ENCODE measurements at places on chromosomes 12 and 14. TPM values are rescaled to one million over a fixed set of nuclear protein-coding genes. Genes with fewer than 3 reads are reported as not detected.

GRCh38 chr12:51941011-51941581 lies 10.4 kb upstream of the ACVR1B start:
- no peak overlapping the region for H3K4me3 ChIP-seq
- no peak for DNase-seq
- no peaks in the 10 kb centered on the region for H3K36me3 ChIP-seq

- no peaks in the 10 kb centered on the region for H3K27me3 ChIP-seq
- DNase-seq, result no peak
- no peak overlapping the region for H3K27ac ChIP-seq
- peaks cover 45% of the 10 kb centered on the region for H3K4me1 ChIP-seq
Observed at GRCh38 chr14:59341858-59342477, 123.2 kb downstream of the GPR135 start.

KRT72 gene
- total RNA-seq, result not detected

GRCh38 chr14:99321236-99321925 lies 49.4 kb upstream of the BCL11B start:
- H3K4me3 ChIP-seq, result no peak overlapping the region
- peaks cover 64% of the 10 kb centered on the region for H3K27me3 ChIP-seq
- no peak overlapping the region for H3K27ac ChIP-seq
- no peak for DNase-seq
- peaks cover 9% of the 10 kb centered on the region for H3K4me1 ChIP-seq

- no peak for DNase-seq
- no peaks in the 10 kb centered on the region for H3K27me3 ChIP-seq
- H3K4me3 ChIP-seq, result no peak overlapping the region
- H3K36me3 ChIP-seq, result no peaks in the 10 kb centered on the region
- no peaks in the 10 kb centered on the region for H3K4me1 ChIP-seq
- no peak overlapping the region for H3K27ac ChIP-seq
Observed at GRCh38 chr12:63826006-63826585, 18.4 kb upstream of the SRGAP1 start.

GRCh38 chr14:106174206-106174605 lies 647.8 kb downstream of the TMEM121 start:
- no peaks in the 10 kb centered on the region for H3K4me1 ChIP-seq
- H3K27me3 ChIP-seq, result no peaks in the 10 kb centered on the region
- H3K36me3 ChIP-seq, result no peaks in the 10 kb centered on the region
- H3K27ac ChIP-seq, result no peak overlapping the region
- DNase-seq, result no peak

DIO2 gene
- total RNA-seq, result 113 TPM

GRCh38 chr14:101408077-101408831 lies 153.0 kb upstream of the DIO3 start:
- H3K4me1 ChIP-seq, result no peaks in the 10 kb centered on the region
- no peak for DNase-seq

- no peaks in the 10 kb centered on the region for H3K27me3 ChIP-seq
- no peaks in the 10 kb centered on the region for H3K4me1 ChIP-seq
- no peak for DNase-seq
- no peak overlapping the region for H3K4me3 ChIP-seq
Observed at GRCh38 chr14:97798176-97798575, 1001.0 kb downstream of the VRK1 start.

- H3K4me1 ChIP-seq, result no peaks in the 10 kb centered on the region
- no peaks in the 10 kb centered on the region for H3K36me3 ChIP-seq
- H3K4me3 ChIP-seq, result no peak overlapping the region
- no peak for DNase-seq
- H3K27me3 ChIP-seq, result no peaks in the 10 kb centered on the region
- no peak overlapping the region for H3K27ac ChIP-seq
Observed at GRCh38 chr14:39342768-39343167, 89.5 kb downstream of the FBXO33 start.

GRCh38 chr14:73842201-73842600 lies 9.4 kb upstream of the PTGR2 start:
- H3K36me3 ChIP-seq, result no peaks in the 10 kb centered on the region
- H3K27me3 ChIP-seq, result no peaks in the 10 kb centered on the region
- DNase-seq, result no peak
- H3K4me3 ChIP-seq, result no peak overlapping the region
- H3K4me1 ChIP-seq, result peaks cover under 1% of the 10 kb centered on the region
- no peak overlapping the region for H3K27ac ChIP-seq

GRCh38 chr12:53538209-53538689 lies 31.0 kb upstream of the NPFF start:
- H3K36me3 ChIP-seq, result peaks cover 89% of the 10 kb centered on the region
- no peak overlapping the region for H3K4me3 ChIP-seq
- peaks cover 42% of the 10 kb centered on the region for H3K4me1 ChIP-seq
- H3K27ac ChIP-seq, result peak overlapping the region; percentile 54
- DNase-seq, result no peak
- H3K27me3 ChIP-seq, result no peaks in the 10 kb centered on the region

DNA sequence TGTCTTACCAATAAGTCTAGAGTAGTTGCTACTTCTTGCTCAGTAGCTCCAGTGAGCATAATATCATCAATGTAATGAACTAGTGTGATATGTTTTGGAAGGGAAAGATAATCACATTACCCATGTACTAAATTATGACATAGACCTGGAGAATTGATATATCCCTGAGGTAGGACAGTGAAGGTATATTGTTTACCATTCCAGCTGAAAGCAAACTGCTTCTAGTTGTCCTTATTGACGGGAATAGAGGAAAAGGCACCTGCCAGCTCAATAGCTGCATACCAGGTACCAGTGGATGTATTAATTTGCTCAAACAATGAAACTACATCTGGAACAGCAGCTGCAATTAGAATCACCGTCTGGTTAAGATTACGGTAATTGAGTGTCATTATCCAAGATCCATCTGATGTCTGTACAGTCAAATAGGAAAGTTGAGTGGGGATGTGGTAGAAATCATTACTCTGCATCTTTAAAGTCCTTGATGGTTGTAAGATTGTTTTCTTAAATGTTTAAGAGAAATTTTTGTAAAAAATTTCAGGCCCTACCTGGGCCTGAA lies 100.0 kb upstream of the ARHGAP5 start:
- H3K27ac ChIP-seq, result no peak overlapping the region
- H3K36me3 ChIP-seq, result no peaks in the 10 kb centered on the region
- H3K4me1 ChIP-seq, result no peaks in the 10 kb centered on the region
- DNase-seq, result no peak
- no peak overlapping the region for H3K4me3 ChIP-seq

RD3L gene
- total RNA-seq, result not detected

GRCh38 chr12:109900752-109901580 lies 892 bp downstream of the TCHP start:
- H3K27me3 ChIP-seq, result no peaks in the 10 kb centered on the region
- peaks cover 25% of the 10 kb centered on the region for H3K36me3 ChIP-seq
- DNase-seq, result no peak
- H3K27ac ChIP-seq, result peak overlapping the region; percentile 88
- H3K4me3 ChIP-seq, result peak overlapping the region; percentile 99
- peaks cover 41% of the 10 kb centered on the region for H3K4me1 ChIP-seq

DNA sequence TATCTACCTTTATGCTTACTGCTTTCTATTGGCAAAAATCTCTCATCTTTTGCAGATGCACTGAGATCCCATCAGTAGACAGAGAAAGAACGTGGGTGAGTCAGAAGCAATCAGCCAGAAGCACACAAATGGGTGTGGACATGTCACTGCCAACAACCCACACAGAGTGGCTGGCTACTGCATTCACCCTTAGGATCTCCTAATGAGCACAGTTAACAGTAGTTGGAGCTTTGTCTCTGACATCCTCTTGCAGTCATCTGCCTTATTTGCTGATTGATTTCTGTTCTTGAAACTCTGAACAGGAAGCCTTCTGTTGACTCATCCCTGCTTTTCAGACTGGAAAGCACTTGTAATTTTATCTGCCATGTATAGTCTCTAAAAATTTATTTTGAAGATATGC lies 117.2 kb downstream of the RGS6 start:
- no peaks in the 10 kb centered on the region for H3K27me3 ChIP-seq
- no peak overlapping the region for H3K27ac ChIP-seq
- H3K36me3 ChIP-seq, result no peaks in the 10 kb centered on the region
- H3K4me1 ChIP-seq, result no peaks in the 10 kb centered on the region
- DNase-seq, result no peak

Measured in esophagus squamous epithelium (tissue), 5 donors.